ENCODE measurements at places on chromosomes 5 and 9. TPM values are rescaled to one million over a fixed set of nuclear protein-coding genes. Genes with fewer than 3 reads are reported as not detected.
A peak's percentile ranks its signal among the peaks of the same experiment; 100 is the strongest.

DNA sequence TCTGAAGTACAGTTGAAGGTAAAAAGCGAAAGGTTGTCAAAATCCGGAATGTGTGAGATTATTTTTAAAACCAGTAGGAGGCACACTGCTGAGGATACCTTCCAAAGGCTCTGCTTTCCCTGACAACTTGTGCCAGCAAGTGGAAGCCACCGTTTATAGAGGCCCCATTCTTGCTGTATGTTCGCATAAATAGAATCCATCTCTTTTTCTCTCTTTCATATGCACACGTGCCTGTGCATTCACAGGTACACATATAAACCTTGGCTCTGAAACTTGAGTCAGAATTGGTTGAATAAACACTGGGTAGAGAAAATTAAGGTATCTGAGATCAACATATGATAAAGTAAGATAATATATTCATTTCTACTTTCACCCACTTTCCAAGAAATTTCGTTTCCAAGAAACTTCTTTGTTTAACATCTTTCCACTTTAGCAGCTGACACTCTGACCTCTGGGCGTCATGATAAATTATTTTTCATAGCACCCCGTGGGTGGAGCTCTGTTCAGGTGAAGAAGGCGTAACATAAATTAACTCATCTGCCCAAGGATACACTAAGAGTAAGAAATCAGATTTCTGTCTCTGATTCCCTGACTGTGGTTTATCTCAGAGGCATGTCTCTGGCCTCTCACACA lies 63.7 kb upstream of the RICTOR start:
- DNase-seq, result no peak
- no peak overlapping the region for H3K4me3 ChIP-seq
- H3K4me1 ChIP-seq, result no peaks in the 10 kb centered on the region
- no peaks in the 10 kb centered on the region for H3K36me3 ChIP-seq
- no peak overlapping the region for H3K27ac ChIP-seq
- no peaks in the 10 kb centered on the region for H3K27me3 ChIP-seq

- no peaks in the 10 kb centered on the region for H3K27me3 ChIP-seq
- no peak overlapping the region for H3K27ac ChIP-seq
- H3K36me3 ChIP-seq, result no peaks in the 10 kb centered on the region
- H3K4me3 ChIP-seq, result no peak overlapping the region
- no peak for DNase-seq
- H3K4me1 ChIP-seq, result no peaks in the 10 kb centered on the region
These were observed 443.9 kb downstream of the PRR16 start for GRCh38 chr5:120907953-120908352.

DNA sequence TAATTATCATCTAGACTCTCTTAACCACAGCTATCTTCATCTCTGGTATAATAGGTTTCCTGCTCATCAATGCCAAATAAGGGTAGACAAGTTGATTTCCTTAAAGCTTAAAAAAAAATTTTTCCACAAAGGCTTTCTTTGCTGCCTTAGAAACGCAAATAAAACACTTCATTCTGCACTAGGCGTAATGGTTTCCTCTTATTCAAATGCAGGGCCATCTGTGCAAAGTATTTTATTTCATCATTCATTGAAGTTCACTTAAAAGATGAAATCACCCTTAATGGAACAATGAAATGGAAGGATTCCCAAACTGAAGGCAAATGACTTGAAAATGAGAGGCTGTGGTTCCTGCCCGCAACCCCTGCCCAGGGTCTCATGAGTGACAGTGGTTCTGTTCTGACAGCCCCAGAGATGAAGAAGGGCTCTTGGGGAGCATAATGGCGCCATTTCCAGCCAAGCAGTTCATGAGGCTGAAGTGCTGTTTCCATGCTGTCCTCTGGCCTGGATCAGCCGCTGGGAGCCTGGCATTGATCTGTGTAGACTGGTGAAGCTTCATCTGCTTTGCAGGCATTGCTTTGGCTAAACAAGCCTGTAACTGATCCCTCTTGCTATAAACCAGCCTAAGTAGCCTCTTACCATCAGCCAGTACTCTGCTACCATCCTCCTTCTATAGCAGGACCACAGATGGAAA lies 276.9 kb upstream of the WWC1 start:
- DNase-seq, result no peak
- H3K4me1 ChIP-seq, result no peaks in the 10 kb centered on the region
- H3K4me3 ChIP-seq, result no peak overlapping the region
- no peak overlapping the region for H3K27ac ChIP-seq
- H3K36me3 ChIP-seq, result no peaks in the 10 kb centered on the region
- no peaks in the 10 kb centered on the region for H3K27me3 ChIP-seq

- H3K27ac ChIP-seq, result peak overlapping the region; percentile 80
- no peak overlapping the region for H3K4me3 ChIP-seq
- no peaks in the 10 kb centered on the region for H3K36me3 ChIP-seq
- peaks cover 73% of the 10 kb centered on the region for H3K4me1 ChIP-seq
These were observed 8.4 kb upstream of the SPATA31E1 start for GRCh38 chr9:87874304-87874623.

GRCh38 chr9:13513716-13514444 lies 234.4 kb upstream of the MPDZ start:
- no peak for DNase-seq
- no peaks in the 10 kb centered on the region for H3K36me3 ChIP-seq
- H3K27me3 ChIP-seq, result no peaks in the 10 kb centered on the region
- peak overlapping the region; percentile 10 for H3K27ac ChIP-seq

- H3K27ac ChIP-seq, result peak overlapping the region; percentile 88
- H3K4me1 ChIP-seq, result peaks cover 76% of the 10 kb centered on the region
- H3K4me3 ChIP-seq, result no peak overlapping the region
- no peaks in the 10 kb centered on the region for H3K27me3 ChIP-seq
- H3K36me3 ChIP-seq, result peaks cover 29% of the 10 kb centered on the region
These were observed 54.1 kb downstream of the USP20 start for GRCh38 chr9:129889122-129889940.

GRCh38 chr9:13990331-13990730 lies 323.6 kb downstream of the NFIB start:
- no peaks in the 10 kb centered on the region for H3K4me1 ChIP-seq
- no peak for DNase-seq
- no peak overlapping the region for H3K27ac ChIP-seq
- H3K36me3 ChIP-seq, result no peaks in the 10 kb centered on the region
- H3K27me3 ChIP-seq, result no peaks in the 10 kb centered on the region
- H3K4me3 ChIP-seq, result no peak overlapping the region

GRCh38 chr9:19938990-19939733 lies 150.3 kb upstream of the SLC24A2 start:
- H3K4me1 ChIP-seq, result peaks cover 16% of the 10 kb centered on the region
- no peak overlapping the region for H3K27ac ChIP-seq
- no peaks in the 10 kb centered on the region for H3K27me3 ChIP-seq
- no peaks in the 10 kb centered on the region for H3K36me3 ChIP-seq
- no peak overlapping the region for H3K4me3 ChIP-seq
- no peak for DNase-seq

DNA sequence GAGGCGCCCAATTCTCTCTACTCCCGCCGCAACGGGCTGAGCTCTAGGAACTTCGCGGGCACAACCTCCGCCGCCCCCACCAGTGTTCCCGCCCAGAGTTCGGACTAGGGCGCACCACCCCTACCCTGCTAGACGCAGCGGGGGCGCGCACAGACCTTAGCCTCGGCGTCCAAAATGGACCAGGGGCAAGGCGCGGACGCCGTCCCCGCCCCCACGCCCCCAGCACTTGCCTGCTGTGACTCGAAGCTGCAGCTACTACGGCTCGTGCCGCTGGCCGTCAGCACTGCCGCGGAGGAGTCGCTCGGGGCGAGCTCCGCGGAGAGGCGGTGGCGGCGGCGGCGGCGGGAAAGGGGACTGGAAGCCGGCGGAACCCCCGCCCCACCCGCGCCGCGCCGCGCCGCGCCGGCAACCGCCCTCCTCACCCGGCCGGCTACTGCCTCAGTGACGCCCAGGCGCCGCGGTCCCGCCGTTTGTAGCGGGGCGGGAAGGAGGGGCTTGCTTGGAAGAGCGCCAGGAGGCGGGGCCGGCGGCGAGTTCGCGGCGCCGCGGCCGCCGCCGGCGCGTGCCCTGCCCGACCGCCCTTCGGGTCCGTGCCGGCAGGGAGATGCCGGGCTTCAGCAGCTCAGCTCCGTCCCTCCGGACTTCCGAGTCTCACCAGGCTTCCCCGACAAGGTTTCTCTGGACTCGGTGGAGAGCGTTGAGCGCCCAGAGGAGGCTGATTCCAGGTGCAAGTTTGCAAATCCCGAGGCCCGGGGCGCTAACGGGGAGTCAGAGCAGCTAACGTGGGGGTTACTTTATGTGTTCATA lies 4.5 kb downstream of the ELAVL2 start:
- H3K4me3 ChIP-seq, result peak overlapping the region; percentile 45
- peaks cover 69% of the 10 kb centered on the region for H3K27me3 ChIP-seq
- H3K4me1 ChIP-seq, result peaks cover 38% of the 10 kb centered on the region
- DNase-seq, result no peak
- no peak overlapping the region for H3K27ac ChIP-seq
- no peaks in the 10 kb centered on the region for H3K36me3 ChIP-seq

DNA sequence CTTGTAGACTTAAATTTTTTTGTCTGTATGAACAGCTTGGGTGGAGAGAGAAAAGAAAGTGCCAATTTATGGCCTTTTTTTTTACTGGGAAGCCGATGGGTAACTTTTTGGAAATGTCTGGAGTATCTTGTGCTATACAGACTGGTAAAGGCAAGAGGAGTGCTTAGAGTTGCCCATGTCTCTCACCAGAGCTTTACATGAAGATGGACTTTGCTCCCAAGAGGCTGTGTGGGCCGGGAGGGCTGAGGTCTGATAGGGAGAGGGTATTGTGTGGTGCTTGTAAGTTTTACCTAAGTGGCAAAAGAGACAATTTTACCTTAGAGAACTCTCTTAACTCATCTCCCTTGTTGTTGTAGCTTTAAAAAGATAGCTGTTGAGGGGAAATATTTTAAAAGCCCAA lies 203.2 kb downstream of the SEMA6A start:
- no peaks in the 10 kb centered on the region for H3K27me3 ChIP-seq
- no peaks in the 10 kb centered on the region for H3K4me1 ChIP-seq
- DNase-seq, result no peak
- no peak overlapping the region for H3K27ac ChIP-seq
- H3K36me3 ChIP-seq, result no peaks in the 10 kb centered on the region

DNA sequence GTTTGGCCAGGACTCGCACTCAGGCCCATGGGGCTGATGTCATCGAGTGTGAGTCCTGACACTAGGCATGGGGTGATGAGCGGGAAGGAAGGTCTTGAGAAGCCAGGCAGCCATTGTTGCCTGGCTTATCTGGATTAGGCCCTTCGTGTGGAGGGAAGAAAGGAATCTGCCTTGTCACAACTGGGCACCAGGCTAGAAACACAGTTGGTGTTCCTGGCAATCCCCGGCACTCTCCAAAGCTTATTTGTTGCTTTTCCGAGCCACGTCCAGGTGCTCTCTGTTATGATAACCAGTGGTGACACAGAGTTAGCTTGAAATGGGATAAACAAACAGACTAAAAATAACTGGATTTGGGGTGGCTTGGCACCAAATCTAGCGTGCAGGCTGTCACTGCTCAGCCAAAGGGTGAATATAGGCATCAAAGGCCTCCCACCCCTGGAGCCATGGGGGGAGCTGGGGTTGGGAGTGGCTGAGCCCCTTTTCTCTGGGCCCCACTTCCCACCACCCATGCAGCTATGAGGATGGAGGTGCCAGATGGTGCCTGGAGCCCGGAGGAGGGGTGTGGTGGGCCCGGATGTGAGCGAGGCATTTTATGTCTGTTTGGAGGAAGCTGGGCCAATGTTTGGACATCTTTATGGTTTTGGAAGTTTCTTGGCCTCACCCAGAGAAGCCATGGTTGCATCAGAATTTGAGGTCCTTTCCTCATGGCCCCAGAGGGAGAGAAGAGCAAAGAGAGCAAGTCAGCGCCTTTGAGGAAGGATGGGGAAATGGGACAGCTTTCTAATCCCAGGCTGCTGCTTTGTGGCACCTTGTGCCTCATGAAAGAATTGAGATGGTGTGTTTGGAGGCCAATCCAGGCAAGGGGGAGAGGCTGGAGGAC lies 98.0 kb upstream of the PITX1 start:
- no peak overlapping the region for H3K4me3 ChIP-seq
- H3K27me3 ChIP-seq, result no peaks in the 10 kb centered on the region
- no peaks in the 10 kb centered on the region for H3K36me3 ChIP-seq

- H3K27me3 ChIP-seq, result no peaks in the 10 kb centered on the region
- no peak overlapping the region for H3K4me3 ChIP-seq
- H3K27ac ChIP-seq, result no peak overlapping the region
- no peaks in the 10 kb centered on the region for H3K4me1 ChIP-seq
These were observed 16.2 kb downstream of the ISOC1 start for GRCh38 chr5:129110742-129111141.

GRCh38 chr5:128220841-128221240 lies 137.3 kb downstream of the SLC12A2 start:
- H3K4me3 ChIP-seq, result no peak overlapping the region
- H3K27me3 ChIP-seq, result no peaks in the 10 kb centered on the region
- no peaks in the 10 kb centered on the region for H3K36me3 ChIP-seq
- no peaks in the 10 kb centered on the region for H3K4me1 ChIP-seq
- H3K27ac ChIP-seq, result no peak overlapping the region

DNA sequence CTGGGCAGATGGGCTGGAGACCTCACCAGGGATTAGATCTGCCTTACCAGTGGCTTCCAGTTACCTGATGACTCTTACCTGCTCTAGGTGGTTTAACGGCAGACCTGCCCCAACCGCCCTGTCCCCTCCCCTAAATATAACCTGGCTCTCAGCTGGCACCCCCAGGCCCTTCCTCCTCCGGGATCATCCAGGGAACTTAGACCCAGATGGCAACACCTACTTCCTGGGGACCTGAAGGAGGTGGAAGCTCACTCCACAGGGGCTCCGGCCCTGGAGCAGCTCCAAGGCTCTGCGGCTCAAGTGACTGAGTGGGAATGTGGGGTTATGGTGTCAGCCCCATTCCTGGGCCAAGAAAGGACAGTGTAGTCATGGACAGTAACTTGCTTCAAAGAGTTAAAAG lies 130.4 kb downstream of the OLFM1 start:
- no peak overlapping the region for H3K4me3 ChIP-seq
- H3K27me3 ChIP-seq, result peaks cover 41% of the 10 kb centered on the region
- H3K4me1 ChIP-seq, result peaks cover 5% of the 10 kb centered on the region

- no peaks in the 10 kb centered on the region for H3K36me3 ChIP-seq
- H3K4me3 ChIP-seq, result no peak overlapping the region
These were observed 493.6 kb upstream of the KLF4 start for GRCh38 chr9:107983181-107983603.

DNA sequence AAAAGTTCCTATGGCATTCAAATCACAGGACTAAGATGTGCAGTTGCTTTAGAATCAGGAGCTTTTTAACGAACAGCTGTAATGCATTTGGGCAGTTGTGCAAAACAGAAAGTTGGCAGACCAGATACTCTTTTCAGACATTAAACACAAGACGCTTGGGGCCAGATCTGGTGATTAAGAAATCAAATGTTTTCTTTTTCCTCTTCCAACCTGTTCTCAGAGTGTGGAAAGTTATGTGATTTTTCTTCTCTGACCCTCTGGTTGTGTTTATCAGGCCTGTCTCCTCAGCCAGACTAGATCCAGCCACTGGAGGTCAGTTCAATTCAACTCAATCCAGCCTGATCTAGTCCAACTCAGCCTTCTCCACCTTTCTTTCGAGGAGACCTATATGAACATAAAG lies 298.5 kb upstream of the PCSK5 start:
- H3K27me3 ChIP-seq, result no peaks in the 10 kb centered on the region
- no peak overlapping the region for H3K27ac ChIP-seq
- H3K4me3 ChIP-seq, result no peak overlapping the region

- no peaks in the 10 kb centered on the region for H3K27me3 ChIP-seq
- H3K36me3 ChIP-seq, result no peaks in the 10 kb centered on the region
- no peaks in the 10 kb centered on the region for H3K4me1 ChIP-seq
- H3K4me3 ChIP-seq, result no peak overlapping the region
- H3K27ac ChIP-seq, result peak overlapping the region; percentile 20
- no peak for DNase-seq
These were observed 198.1 kb upstream of the WWC1 start for GRCh38 chr5:168093200-168093910.

WDR38 gene
- not detected for total RNA-seq

CAVIN4 gene
- 0.82 TPM for total RNA-seq

DNLZ gene
- 38.2 TPM for total RNA-seq

TMEM141 gene
- 37.5 TPM for total RNA-seq
